Activated T-cell treated with anti-CD3 and anti-CD28 coated beads for 1 hour (primary cell): ENCODE measurements at places on chromosomes 3 and 15.

- no peak for DNase-seq
Observed at GRCh38 chr3:2657971-2658370, 452.2 kb downstream of the IL5RA start.

DNA sequence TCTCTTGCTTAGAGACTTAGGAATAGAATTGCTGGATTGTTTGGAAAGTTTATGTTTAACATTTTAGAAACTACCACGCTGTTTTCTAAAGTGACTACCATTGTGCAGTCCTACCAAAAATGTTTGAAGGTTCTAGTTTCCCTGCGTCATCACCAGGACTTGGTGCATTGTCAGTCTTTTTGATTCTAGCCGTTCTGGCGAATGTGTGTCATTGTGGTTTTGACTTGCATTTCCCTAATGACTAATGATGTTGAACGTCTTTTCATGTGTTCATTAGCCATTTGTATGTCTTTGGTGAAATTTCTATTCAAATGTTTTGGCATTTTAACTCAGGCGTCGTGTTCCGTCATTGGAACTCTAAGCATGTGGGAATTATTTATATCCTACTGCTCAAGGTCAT is 58.0 kb downstream of the CHD2 start:
- peak; percentile 12 for DNase-seq

DNA sequence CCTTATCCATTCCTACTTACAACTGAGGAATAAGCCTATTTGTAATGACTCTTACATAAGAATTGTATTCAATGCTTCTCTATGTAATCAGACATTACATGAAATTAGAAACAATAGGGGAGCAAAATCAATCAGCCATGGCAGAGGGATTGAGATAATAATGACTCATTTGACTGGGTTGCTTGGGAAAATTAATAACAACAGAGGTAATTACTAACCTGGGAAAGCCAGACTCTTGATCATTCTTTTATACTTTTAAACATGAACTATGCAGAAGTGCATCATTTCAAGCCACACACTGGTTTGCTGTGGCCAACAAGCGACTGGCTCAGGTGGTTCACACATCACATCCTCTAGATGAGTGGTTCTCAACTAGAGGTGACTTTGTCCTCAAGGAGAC is 126.3 kb upstream of the CRBN start:
- no peak for DNase-seq

- no peak for DNase-seq
Observed at GRCh38 chr15:60021589-60022378, 17.7 kb downstream of the FOXB1 start.

- DNase-seq = no peak
Observed at GRCh38 chr3:177547711-177548350, 350.5 kb upstream of the TBL1XR1 start.

GRCh38 chr3:170485696-170486095 is 67.0 kb downstream of the CLDN11 start:
- DNase-seq = no peak

GRCh38 chr3:83023086-83023485 is 1261.6 kb upstream of the GBE1 start:
- DNase-seq = no peak

DNA sequence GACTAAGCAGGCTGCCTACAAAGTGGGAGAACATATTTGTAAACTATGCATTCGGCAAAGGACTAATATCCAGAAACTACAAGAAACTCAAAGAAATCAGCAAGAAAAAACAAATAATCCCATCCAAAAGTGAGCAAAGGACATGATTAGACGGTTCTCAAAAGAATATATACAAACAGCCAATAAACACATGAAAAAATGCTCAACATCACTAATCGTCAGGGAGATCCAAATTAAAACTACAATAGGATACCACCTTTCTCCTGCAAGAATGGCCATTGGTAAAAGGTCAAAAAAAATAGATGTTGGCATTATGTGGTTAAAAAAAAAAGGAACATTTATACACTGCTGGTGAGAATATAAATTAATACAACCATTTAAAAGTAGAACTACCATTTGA is 259.6 kb upstream of the SLITRK3 start:
- DNase-seq = no peak

DNA sequence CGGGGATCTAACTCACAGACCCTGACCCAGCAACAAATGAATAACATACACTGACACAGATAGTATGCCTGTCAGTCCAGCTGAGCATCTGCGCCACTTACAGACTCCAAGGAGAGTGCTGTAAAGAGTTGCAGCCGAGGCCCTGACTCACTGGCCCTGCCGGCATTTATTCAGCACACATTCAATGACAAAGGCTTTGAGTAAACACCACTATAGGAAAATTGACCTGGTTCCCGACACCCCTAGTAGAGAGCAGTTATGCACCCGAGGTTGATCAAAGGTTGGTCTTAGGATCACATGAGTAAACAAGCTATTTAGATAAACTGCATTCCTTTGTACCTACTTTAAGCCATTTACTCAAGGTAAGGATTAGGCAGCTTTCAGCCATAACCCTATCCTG is 22.7 kb downstream of the LARS2 start:
- DNase-seq = no peak

DNA sequence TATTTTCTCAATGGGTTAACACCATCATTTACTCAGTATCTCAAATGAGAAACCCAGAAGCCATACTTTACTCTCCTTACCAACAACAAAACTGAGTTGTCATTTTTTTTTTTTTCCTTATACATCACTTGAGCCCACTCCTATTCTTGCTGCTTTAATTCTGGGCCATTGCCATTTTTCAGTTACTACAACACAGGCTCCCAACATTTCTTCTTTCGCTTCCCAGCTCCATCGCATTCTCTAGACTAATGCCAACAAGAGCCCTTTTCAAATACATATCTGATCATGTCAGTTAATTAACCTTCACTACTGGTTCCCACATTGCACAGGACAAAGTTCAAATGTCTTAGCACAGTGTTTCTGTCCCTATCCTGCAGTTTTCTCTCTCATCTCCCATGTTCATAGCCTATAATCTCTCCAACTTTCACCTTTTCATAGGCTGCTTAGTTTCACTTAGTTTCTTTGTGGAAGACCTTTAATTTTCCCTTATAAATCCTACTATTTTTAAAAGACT is 22.5 kb upstream of the ANXA2 start:
- no peak for DNase-seq

DNA sequence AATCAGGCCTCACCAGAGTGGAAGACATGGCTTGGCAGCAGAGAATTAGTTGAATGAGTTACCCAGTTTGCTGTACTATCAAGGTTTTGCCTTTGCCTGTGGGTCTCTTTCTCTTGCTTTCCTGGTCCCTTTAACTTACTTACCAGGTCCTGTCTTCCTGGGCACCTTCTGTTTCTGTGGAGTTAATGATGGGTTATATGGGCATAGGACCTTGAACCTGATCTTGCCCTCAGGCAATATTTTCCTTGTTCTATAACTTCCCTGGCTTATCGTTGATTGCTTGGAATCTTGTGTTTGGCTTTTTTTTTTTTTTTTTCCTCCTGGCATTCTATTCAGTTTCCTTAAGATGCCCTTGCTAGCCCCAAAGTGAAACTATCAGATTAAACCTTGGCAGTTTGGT is 106.8 kb downstream of the HHLA2 start:
- DNase-seq = no peak

- no peak for DNase-seq
Observed at GRCh38 chr15:96359616-96360521, 29.4 kb downstream of the NR2F2 start.

DNA sequence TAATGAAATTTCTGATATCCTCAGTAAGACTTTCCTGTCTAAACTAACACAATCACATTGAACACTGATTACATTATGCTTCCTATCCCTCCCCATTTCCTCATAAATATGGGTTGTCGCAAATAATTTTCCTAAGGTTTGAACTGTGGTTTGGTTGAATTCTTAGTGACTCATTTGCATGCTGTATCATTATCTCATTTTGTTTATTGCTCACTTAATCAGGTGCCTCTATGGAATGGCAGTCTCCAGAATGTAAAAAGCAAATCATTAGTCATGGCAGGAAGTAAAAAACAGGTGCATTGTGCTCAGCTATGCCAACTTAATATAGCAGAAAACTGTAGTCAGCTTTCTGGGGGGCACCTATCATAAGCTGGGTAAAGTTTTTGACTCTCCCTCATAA is 216.0 kb upstream of the ZBTB20 start:
- DNase-seq = no peak
